Stromal cell of bone marrow (primary cell): ENCODE measurements at places on chromosomes 6 and 20.
A peak's percentile ranks its signal among the peaks of the same experiment; 100 is the strongest.

DNA sequence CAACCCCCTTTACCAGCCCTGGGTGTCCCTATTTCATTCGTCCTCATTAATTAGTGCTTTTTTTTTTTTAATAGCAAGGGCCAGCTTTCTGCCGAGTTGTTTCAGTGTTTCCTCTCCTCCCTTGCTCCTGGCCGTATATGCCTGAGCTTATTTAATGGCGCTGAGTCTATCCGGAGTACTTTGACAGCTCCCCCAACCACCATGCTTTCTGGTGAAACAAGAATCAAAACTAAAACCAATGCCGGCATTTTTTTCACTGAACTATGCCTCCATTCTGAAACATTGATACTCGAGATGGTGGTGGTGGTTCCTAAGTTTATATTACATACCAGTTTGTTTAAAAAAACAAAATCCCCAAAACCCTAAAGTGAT, 1.2 kb downstream of the DCBLD1 start:
- no peak for DNase-seq

- DNase-seq: no peak
Measured at GRCh38 chr20:25543068-25543467, 42.3 kb downstream of the NINL start.

DNA sequence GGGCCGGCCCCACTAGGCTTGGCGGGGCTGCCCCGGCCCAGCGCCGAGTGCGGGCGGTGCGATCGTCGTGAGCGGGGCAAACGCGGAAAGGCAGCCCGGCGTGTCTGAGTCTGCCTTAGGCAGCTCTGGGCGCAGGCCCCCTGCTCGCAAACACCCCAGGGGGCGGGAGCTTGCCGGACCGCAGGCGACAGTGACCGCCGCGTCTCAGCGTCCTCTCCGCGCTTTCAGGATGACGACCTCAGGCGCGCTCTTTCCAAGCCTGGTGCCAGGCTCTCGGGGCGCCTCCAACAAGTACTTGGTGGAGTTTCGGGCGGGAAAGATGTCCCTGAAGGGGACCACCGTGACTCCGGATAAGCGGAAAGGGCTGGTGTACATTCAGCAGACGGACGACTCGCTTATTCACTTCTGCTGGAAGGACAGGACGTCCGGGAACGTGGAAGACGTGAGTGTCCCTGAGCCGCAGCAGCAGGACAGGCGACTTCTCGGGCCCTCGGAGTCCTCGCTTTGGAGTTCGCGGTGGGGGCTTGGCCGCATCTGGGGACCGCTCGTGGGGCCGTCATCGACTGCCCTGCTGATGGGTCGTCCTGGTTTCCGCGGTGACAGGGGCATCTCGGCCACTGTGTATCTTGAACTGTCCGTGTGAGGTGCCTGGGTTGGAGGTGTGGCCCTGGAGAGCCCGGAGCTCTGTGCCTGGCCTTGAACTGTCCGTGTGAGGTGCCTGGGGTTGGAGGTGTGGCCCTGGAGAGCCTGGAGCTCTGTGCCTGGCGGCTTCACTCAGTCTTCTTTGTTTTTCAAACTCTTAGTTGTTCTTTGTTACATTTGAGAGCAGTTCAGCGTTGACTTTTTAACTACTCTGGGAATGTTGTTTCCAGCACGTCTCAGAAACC, 786 bp downstream of the ADRM1 start:
- no peak for DNase-seq

DNA sequence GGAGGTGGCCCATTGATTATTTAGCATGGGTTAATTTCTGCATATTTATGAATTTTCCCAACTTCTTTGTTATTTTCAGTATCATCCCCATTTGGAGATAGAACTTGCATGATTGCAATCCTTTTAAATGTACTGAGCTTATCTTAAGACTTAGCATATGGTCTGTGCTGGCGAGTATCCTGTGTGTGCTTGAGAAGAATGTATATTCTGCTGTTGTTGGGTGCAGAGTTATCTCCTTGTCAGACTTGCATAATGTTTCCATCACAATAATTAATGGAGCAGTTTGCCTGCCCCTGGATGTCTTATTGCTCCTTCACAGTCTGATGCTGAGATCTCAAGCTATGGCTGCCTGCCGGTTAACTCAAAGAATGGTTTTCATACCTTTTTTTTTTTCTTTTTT, 112.6 kb downstream of the CDYL start:
- DNase-seq: no peak

DNA sequence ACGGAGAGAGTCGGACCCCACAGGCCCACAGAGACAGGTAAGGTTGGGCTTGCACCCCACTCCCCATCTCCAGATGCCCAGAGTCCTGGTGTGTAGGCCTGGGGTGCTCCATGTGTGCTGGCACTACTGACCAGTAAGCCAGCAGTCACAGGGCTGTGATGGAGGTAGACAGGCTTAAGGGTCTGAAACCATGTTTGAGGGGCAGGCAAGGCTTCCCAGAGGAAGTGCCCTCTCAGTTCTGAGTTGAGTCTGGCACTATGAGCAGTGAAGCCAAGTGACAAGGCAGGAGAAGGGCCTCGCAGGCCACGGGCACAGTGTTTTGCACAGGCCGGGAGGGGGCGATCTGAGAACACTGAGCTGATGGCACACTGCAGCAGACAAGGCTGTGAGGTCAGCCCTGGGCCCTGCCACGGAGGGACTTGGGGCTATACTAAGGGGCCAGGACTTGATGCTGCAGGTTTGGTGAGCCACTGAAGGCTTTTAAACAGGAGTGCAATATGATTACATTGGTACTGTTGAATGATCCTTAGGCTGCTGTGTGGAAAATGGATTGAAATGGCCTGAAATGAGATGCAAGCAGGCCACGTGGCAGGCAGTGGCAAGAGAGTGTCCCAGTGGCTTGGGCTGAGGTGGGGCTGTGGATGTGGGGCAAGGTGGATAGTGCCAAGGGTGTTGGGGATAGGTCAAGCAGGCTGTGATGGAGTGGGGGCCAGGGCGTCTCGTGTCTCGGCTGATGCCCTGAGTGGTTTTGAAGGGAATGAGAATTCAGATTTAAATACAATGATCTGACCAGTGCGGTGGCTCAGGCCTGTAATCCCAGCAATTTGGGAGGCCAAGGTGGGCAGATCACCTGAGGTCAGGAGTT, 20.3 kb downstream of the TTBK1 start:
- peak; percentile 49 for DNase-seq

- peak; percentile 85 for DNase-seq
Measured at GRCh38 chr6:142846883-142847287, 98.1 kb downstream of the HIVEP2 start.

DNA sequence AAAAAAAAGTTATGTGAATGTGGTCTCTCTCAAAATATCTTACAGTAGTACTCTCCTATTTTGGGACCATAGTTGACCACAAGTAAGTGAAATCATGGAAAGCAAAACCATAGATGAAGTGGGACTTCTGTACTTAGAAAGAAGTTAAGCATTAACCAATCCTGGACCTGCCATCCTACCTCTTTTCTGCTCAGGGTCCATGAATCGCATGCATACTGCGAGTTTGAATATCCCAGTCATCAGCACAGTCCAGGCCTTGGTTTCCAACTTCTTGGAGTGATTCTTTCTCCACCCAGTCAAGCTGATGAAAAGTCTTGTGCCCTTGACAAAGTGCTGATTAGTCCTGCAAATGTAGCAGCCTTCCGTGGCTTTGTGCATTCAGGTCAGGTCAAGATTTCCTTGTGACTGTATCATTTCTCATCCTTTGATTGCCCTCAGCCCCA, 46.0 kb downstream of the RNF217 start:
- no peak for DNase-seq

DNA sequence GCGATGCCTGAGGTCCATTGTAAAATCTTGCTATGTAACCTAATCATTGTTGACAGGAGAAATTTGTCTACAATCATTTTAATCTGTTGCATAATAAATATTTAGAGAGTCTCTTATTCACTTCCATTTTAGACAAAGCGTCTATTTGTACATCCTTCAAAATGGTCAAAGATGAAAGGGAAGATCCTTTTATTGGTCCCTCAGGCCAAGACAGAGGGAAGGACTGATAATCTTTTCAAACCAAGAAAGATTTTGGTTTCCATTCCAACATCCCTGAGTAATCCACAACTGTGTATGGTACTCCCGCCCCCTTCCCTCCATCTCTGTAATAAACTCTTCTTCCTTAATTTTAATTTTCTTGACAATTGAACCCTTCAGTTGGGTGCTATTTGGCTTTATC, 111.6 kb upstream of the SCP2D1 start:
- DNase-seq: no peak

GRCh38 chr6:12233693-12234571, 56.2 kb upstream of the EDN1 start:
- peak; percentile 64 for DNase-seq

GRCh38 chr6:47455533-47456209, 21.9 kb upstream of the CD2AP start:
- no peak for DNase-seq

DNA sequence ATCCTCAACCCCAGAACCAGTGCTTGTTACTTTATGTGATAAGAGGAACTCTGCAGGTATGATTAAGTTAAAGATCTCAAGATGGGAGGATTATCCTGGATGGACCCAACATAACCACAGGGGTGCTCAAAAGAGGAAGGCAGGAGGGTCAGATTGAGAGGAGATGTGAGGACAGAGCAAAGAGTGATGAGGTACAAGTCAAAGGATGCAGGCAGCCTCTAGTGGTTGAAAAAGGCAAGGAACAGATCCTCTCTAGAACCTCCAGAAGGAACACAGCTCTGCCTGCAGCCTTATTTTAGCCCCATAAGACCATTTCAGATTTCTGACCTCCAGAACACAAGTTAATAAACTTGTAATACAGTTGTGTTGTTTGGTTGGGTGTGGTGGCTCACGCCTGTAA, 41.2 kb downstream of the PDSS2 start:
- no peak for DNase-seq

- DNase-seq: no peak
Measured at GRCh38 chr6:89082486-89082891, 1.9 kb downstream of the PNRC1 start.
